CD4-positive, alpha-beta T cell treated with Interleukin-1 beta for 1 hour (primary cell): ENCODE measurements at places on chromosomes 1 and 21.

DNA sequence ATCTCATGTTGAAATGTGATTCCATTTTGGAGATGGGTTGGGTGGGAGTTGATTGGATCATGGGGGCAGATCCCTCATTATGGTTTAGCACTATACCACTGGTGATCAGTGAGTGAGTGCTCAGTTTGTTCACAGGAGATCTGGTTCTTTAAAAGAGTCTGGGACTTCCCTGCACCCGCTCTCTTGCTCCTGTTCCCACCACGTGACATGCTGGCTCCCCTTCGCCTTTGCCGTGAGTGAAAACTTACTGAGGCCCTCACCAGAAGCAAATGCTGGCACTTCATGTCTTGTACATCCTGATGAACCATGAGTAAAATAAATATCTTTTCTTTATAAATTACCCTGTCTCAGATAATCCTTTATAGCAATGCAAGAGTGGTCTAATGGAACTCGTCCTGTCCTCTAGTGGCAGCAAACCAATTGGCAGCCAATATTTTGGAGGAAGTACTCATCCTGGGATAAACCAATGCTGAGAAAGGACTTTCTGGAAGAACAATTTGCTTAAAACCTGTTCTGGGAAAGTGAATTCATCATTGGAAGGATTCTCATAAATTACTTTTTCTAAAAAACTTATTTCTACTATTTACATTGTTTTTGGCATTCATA lies 27.8 kb upstream of the CYP4A11 start:
- DNase-seq: no peak

- DNase-seq: no peak
Observed at GRCh38 chr1:15997637-15998280, 6.3 kb upstream of the SRARP start.

DNA sequence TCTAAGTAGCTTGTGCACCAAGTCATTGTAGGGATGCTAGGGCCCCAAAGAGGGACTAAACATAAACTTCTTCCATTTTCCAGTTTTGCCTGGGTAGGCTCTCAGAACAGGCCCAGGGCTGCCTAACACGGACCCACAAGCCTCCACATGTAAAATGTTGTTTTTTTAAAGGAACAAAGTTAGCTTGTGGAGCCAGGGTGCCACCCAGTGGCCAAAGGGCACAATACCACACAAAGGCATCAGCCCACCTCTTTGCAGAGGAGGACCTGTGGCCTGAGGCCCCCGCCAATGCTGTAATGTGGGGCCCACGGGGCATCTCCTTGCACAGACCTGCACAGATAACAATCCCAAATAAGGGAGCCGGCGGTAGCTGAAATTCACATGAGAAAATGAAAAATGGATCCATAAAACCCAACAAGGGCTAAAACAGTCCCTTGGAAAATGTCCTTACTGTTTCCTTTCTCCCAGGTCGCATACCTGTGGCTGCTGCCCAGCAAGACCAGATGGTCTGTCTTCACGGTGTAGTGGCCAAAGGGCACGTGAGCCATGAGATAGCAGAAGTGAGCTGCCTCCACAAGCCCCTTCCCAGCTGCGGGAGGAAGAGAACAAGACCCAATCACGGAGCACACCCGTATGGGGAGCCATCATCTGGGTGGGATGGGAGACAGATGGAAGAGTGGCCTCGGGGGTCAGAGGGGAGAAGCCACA lies 23.8 kb downstream of the SEC16B start:
- peak; percentile 5 for DNase-seq

GRCh38 chr1:246591504-246591903 lies 25.2 kb downstream of the CNST start:
- DNase-seq: no peak

DNA sequence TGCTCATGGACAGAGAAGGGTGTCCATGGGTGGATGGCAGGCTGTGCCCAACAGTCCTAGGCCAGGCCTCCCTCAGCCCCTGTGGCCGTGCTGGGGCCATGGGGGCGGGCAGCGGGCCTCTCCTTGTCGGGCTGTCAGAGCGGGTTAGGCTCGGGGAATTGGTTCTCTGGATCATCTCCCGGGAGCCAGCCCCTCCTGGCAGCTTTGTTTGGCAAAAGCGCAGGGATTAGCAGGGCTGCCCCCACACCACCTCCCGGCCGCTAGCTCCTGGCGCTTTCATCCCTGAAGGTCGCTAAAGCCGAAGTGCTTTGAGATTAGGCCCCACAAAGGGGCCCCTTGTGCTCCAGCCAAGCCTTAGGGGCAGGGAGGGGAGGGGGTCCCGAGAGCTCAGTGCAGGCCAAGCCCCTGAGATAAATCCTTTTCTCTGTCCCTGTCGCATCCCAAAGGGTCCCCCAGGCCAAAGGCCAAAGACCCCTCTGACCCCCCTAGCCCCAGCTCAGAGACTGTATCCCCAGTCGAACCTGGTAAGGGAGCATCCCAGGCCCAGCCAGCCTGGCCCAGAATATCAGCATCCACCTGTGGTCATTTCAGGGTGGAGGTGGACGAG lies 9.8 kb upstream of the DMBX1 start:
- DNase-seq: no peak

DNA sequence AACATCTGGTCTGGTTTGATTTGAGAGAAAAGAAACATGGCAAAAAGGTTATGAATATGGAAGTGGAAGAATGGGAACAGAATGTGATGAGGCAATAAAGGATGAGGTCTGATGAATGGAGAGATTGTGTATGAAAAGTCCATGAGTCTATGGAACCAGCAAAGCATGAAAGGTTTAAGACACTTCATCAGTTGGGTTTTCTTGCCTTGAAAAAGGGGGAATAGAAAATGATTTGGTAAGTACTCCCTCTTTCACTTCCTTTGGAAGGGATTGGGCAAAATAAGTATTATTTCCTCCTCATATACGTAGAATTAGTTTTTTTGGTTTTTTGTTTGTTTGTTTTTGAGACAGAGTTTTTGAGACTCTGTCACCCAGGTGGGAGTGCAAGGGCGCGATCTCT lies 155.8 kb downstream of the TRIM33 start:
- DNase-seq: no peak

DNA sequence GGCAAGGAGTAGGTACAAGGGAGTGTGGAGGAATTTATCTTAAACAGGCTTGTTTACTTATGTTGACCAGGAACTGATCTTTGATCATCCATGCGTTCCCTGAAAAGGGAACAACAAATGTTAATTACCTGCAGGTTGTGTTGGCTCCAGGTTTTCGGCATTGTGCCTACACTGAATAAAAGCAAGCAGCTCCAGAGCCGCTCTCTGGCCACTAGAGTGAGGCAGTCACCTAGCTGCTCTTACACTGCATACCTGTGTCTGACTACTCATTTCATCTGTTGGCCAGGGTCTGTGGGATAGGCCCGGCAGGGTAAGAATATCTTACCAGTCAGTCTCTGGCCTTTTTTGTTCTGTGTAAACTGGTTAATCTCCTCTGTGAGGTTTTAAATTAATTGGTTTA lies 183.6 kb downstream of the HFM1 start:
- no peak for DNase-seq

DNA sequence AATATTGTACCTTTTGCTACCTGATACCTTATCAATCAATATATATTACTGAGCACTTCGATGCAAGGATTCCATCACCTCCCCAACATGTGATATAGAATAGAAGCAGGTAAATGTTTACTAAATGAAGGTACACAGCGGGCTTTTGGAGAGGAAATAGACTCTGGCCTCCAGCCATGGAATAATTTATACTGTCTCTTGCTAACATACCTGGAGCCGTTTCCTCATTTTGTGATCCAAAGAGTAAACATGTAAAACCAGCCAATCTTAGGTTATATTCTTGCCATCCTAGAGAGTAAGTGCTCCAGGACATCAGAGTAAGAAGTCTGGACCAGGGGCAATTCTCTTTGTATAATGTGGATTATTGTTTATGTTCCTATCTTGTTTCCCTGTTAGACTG lies 39.4 kb downstream of the NDUFS5 start:
- no peak for DNase-seq

GRCh38 chr1:17826165-17826488 lies 71.0 kb downstream of the ACTL8 start:
- no peak for DNase-seq

GRCh38 chr1:29197590-29197924 lies 15.9 kb upstream of the SRSF4 start:
- DNase-seq: peak; percentile 40
